Activated CD4-positive, alpha-beta memory T cell treated with anti-CD3 and anti-CD28 coated beads, Interleukin-2, amount 10 ng/mL, durations not matched to agents 7 days and 5 days (primary cell): ENCODE measurements at places on chromosomes 7 and 10.

GRCh38 chr10:125133696-125134482 is 26.5 kb downstream of the CTBP2 start:
- H3K27ac ChIP-seq = no peak overlapping the region
- H3K36me3 ChIP-seq = no peaks in the 10 kb centered on the region
- no peaks in the 10 kb centered on the region for H3K4me1 ChIP-seq
- no peak for DNase-seq

DNA sequence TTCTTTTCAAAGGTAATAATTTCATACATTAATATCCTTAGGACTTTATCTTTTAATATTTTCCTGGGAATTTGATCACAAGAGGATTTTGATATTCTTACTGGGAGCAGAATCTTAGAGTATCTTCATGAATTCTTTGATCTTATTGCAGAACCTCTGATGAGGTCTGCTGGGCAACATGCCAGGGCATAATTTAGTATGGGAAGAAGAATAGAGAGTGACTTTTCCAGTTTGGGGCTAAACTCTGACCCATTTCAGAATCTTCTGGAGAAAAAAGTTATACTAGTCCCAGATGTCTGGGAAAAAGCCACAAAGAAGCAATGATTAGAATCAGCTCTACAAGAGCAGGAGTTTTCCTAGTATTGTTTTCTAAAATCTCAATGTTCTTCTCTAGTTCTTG is 28.0 kb upstream of the RSU1 start:
- no peak for DNase-seq
- H3K27me3 ChIP-seq = peaks cover 6% of the 10 kb centered on the region
- H3K27ac ChIP-seq = no peak overlapping the region
- no peaks in the 10 kb centered on the region for H3K36me3 ChIP-seq
- H3K4me1 ChIP-seq = no peaks in the 10 kb centered on the region
- no peak overlapping the region for H3K4me3 ChIP-seq

- no peaks in the 10 kb centered on the region for H3K36me3 ChIP-seq
- H3K4me3 ChIP-seq = no peak overlapping the region
- no peak overlapping the region for H3K27ac ChIP-seq
- no peaks in the 10 kb centered on the region for H3K4me1 ChIP-seq
- no peak for DNase-seq
These were observed 13.5 kb upstream of the LRGUK start for GRCh38 chr7:134113655-134114054.

GRCh38 chr7:27251652-27252590 is 9.3 kb downstream of the EVX1 start:
- no peak overlapping the region for H3K27ac ChIP-seq
- DNase-seq = no peak
- peaks cover 76% of the 10 kb centered on the region for H3K27me3 ChIP-seq
- no peaks in the 10 kb centered on the region for H3K36me3 ChIP-seq
- peaks cover 2% of the 10 kb centered on the region for H3K4me1 ChIP-seq

DNA sequence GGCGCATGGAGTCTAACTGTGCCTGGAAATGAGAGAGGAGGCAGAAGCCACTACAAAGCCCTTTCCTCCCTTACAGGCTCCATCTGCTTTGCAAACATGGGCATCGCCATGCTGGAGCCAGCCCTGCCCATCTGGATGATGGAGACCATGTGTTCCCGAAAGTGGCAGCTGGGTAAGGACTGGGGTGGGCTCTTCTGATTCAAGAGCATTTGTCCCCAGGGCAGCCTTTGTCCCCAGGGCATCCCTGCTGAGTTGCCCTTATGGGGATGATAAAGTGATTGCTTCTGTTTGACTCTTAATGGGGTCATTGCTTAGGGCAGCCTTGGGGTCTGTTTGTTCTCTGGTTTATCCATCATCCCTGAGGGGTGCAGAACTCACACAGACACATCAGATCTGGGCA is 16.8 kb downstream of the SLC18A2 start:
- no peak overlapping the region for H3K27ac ChIP-seq
- peaks cover 17% of the 10 kb centered on the region for H3K27me3 ChIP-seq
- no peaks in the 10 kb centered on the region for H3K36me3 ChIP-seq
- DNase-seq = no peak

GRCh38 chr7:95469187-95469586 is 16.6 kb upstream of the ASB4 start:
- H3K4me1 ChIP-seq = peaks cover 3% of the 10 kb centered on the region
- no peaks in the 10 kb centered on the region for H3K36me3 ChIP-seq
- H3K27ac ChIP-seq = no peak overlapping the region
- H3K27me3 ChIP-seq = no peaks in the 10 kb centered on the region

- H3K36me3 ChIP-seq = no peaks in the 10 kb centered on the region
- H3K4me3 ChIP-seq = no peak overlapping the region
These were observed 105.9 kb upstream of the CAV2 start for GRCh38 chr7:116393654-116394053.

- no peak for DNase-seq
- peaks cover 9% of the 10 kb centered on the region for H3K4me1 ChIP-seq
- no peaks in the 10 kb centered on the region for H3K36me3 ChIP-seq
These were observed 30.1 kb downstream of the PLEKHA1 start for GRCh38 chr10:122404576-122404975.

DNA sequence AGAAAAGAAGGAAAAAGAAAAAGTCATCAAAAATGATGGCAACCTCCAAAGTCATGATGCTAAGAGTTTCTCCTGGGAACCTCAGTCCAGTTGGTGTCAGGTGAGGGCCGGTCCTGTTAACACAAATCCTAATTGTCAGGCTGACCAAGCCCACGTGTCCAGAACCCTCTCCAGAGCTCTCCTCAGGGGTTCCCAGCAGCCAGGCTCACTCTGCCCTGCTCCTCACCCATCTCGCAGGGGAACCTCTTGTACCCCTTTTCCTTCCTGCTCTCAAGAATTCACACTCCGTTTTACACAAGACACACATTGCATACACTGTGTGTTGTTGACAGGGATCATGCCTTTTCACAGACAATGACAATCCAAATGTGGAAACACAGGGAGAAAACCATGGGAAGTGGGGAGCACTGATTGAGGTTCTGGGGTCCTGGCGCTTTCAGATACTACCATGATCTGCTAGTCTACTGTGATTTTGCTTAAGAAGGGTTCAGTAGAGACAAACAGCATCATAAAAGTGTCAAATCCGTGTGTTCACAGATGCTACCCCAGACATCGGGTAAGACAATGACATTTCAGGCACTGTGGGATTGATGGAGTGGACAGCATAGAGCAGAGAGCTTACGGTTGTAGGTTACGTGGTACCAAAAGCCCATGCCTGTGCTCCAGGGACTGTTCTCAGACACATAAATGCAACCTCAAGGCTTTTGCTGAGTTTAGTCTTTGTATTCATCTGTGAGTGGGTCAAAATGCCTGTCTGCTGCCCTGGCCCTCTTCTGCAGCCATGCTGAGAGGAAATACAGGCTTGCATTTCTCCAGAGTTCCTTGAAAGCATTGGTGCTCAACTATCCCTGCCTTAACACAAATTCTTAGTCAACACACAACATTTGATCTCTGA is 16.0 kb downstream of the IL2RA start:
- H3K27ac ChIP-seq = peak overlapping the region; percentile 85
- DNase-seq = no peak
- H3K36me3 ChIP-seq = peaks cover 93% of the 10 kb centered on the region
- H3K4me1 ChIP-seq = peaks cover 91% of the 10 kb centered on the region
- no peaks in the 10 kb centered on the region for H3K27me3 ChIP-seq

DNA sequence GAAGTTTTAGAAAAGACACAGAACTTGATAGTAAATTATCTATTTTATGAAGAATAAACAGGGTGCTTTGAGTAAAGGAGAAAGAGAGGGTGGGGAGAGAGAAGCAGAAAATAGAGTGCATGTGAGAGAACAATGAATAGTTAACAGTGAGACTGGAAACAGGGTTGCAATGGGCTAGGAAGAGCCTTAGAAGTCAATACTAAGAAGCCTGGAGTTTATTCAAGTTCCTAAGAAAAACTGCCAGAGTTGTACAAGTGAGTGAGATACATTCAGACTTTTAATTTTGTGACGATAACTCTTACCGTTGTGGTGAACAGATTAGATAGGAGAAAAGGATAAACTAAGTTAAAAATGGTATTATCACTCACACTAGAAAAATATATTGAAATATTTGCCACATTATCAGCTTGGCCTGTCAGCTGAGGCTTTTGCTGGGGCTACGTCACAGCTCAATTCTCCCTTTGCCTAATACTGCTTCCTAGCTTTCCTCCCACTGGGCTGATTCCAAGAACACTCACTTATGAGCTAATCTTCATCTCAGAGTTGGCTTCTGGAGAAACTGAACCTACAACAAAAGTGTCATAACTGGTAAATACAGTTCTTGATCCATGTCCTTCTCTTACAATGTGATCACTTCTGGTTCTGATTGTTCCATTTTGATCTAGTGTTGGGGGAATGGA is 92.7 kb downstream of the SEMA3D start:
- no peak overlapping the region for H3K4me3 ChIP-seq
- no peaks in the 10 kb centered on the region for H3K36me3 ChIP-seq
- DNase-seq = no peak

DNA sequence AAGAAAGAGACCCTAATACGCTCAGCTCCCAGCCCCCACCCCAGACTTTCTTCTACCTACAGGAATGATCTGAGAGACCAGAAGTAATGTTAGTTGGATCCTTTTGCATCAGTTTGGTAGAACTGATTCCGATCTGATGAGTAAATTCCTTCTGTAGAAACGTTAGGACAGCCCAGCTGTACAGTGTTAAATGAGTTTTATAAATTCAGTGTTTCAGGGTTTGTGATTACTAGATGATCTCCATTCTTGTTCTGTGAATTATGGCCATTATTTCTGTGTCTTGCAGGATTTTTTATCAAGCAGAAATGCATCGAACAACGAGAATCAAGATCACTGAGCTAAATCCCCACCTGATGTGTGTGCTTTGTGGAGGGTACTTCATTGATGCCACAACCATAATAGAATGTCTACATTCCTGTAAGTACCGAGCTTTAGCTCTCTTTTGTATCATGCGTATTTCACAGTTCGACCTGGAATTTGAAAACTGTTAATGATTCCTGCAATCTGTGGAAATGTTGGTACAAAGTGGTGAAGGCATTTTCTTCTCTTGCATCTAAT is 5.3 kb downstream of the BMI1 start:
- H3K27me3 ChIP-seq = peaks cover 32% of the 10 kb centered on the region
- peak overlapping the region; percentile 67 for H3K27ac ChIP-seq
- peaks cover 44% of the 10 kb centered on the region for H3K36me3 ChIP-seq
- peaks cover 46% of the 10 kb centered on the region for H3K4me1 ChIP-seq

- no peak for DNase-seq
- H3K27ac ChIP-seq = no peak overlapping the region
- peaks cover 9% of the 10 kb centered on the region for H3K27me3 ChIP-seq
- H3K4me3 ChIP-seq = no peak overlapping the region
- H3K4me1 ChIP-seq = peaks cover 18% of the 10 kb centered on the region
These were observed 71.1 kb downstream of the LYZL2 start for GRCh38 chr10:30558411-30558810.

GRCh38 chr7:116799916-116800315 is 62.5 kb upstream of the CAPZA2 start:
- peaks cover 14% of the 10 kb centered on the region for H3K27me3 ChIP-seq
- no peaks in the 10 kb centered on the region for H3K36me3 ChIP-seq
- no peak overlapping the region for H3K27ac ChIP-seq
- no peak overlapping the region for H3K4me3 ChIP-seq

- H3K27ac ChIP-seq = no peak overlapping the region
- H3K36me3 ChIP-seq = no peaks in the 10 kb centered on the region
- peaks cover 3% of the 10 kb centered on the region for H3K27me3 ChIP-seq
- no peaks in the 10 kb centered on the region for H3K4me1 ChIP-seq
- no peak for DNase-seq
- no peak overlapping the region for H3K4me3 ChIP-seq
These were observed 31.1 kb downstream of the CTNNA3 start for GRCh38 chr10:67664942-67665341.

GRCh38 chr7:43876241-43876640 is 6.9 kb upstream of the MRPS24 start:
- H3K27ac ChIP-seq = no peak overlapping the region
- H3K4me3 ChIP-seq = no peak overlapping the region
- H3K4me1 ChIP-seq = no peaks in the 10 kb centered on the region
- no peak for DNase-seq
- peaks cover 56% of the 10 kb centered on the region for H3K36me3 ChIP-seq
- H3K27me3 ChIP-seq = no peaks in the 10 kb centered on the region

GRCh38 chr7:148718431-148718830 is 19.7 kb downstream of the CUL1 start:
- H3K4me1 ChIP-seq = peaks cover 36% of the 10 kb centered on the region
- H3K36me3 ChIP-seq = peaks cover 24% of the 10 kb centered on the region
- no peak for DNase-seq
- no peak overlapping the region for H3K27ac ChIP-seq
- no peaks in the 10 kb centered on the region for H3K27me3 ChIP-seq
- no peak overlapping the region for H3K4me3 ChIP-seq

- H3K4me1 ChIP-seq = no peaks in the 10 kb centered on the region
- no peak overlapping the region for H3K4me3 ChIP-seq
- no peak for DNase-seq
- H3K36me3 ChIP-seq = no peaks in the 10 kb centered on the region
- H3K27me3 ChIP-seq = no peaks in the 10 kb centered on the region
- no peak overlapping the region for H3K27ac ChIP-seq
These were observed 74.3 kb downstream of the PTN start for GRCh38 chr7:137269240-137269639.

- no peak overlapping the region for H3K4me3 ChIP-seq
- H3K36me3 ChIP-seq = no peaks in the 10 kb centered on the region
These were observed 57.1 kb downstream of the SYPL1 start for GRCh38 chr7:106054971-106055532.

GRCh38 chr7:37141742-37142141 is 306.9 kb downstream of the ELMO1 start:
- H3K4me1 ChIP-seq = no peaks in the 10 kb centered on the region
- peaks cover 49% of the 10 kb centered on the region for H3K36me3 ChIP-seq
- H3K27ac ChIP-seq = no peak overlapping the region

DNA sequence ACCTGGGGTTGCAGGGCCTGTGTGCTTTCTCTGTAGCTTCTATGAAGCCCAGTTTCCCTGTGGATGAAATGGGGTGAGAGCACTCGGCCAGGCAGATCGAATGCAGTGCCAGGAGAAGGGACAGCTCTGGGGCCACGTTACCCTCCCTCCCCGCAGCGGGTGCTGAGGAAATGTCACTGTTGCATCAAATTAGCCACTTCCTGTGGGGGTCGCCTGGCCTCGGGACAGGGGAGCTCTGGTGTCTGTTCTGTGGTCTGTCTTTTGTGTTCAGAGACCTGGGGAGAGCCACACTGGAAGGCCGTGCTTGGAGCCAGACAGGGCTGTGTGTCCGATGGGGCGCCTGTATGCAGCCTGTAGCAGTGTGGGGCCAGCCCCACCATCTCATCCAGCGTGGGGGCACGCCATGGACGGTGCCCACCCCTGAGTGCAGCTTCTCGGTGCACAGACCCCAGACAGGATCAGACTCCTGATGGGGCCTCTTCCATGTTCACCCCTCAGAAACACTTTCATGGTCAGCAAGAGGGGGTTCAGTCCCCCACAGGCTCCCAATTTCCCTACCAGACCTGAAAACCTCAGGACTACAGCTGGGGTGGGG is 13.6 kb downstream of the TTYH3 start:
- H3K4me1 ChIP-seq = peaks cover 15% of the 10 kb centered on the region
- H3K27ac ChIP-seq = peak overlapping the region; percentile 68
- DNase-seq = peak; percentile 61
- peak overlapping the region; percentile 1 for H3K4me3 ChIP-seq
- no peaks in the 10 kb centered on the region for H3K27me3 ChIP-seq
